ENCODE measurements at places on chromosomes 3 and 15.

- no peak for DNase-seq
Measured at GRCh38 chr15:68421798-68422402, 10.1 kb downstream of the ITGA11 start.

DNA sequence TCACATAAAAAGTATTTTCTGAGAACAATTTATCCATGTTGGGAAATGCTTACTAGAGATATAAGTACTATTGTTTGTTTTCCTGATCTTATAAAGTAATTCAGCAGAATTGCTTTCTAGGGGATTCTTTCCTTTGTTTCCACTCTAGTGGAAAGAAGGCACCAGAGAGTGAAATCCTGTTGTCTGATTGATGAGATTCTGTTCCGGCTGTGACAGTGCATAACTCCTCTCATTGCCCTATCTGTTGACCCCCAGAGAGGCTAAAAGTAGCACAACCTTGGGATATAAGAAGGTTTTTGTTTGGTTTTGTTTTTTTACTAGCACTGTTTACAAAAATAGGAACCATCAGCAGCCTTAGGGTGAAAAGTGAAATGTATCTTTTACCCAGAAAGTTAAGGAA lies 114.1 kb downstream of the ALCAM start:
- no peak for DNase-seq

- no peak for DNase-seq
Measured at GRCh38 chr15:42691308-42691707, 45.6 kb downstream of the CDAN1 start.

GRCh38 chr3:122916580-122916979 lies 111.0 kb downstream of the SEMA5B start:
- DNase-seq: no peak

DNA sequence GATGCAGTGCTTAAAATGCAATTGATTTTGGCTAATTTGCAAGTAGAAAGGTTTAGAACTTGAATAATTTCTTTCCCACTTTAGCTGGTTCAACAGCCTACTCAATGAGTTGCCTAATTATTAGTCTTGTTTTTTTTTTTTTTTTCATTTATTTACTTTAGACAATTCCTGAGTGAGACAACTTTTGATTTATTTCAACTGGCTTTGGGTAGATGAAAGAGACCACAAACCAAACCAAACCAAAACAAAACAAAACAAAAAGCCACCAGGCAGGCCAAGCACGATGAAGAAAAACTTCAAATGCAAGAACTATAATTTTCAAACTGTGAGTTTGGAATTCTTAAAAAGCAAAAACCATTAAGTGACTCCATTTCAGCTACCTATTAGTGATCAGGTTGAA lies 469.9 kb downstream of the GBE1 start:
- DNase-seq: no peak

- no peak for DNase-seq
Measured at GRCh38 chr3:127325629-127325961, 37.7 kb upstream of the PRR20G start.

DNA sequence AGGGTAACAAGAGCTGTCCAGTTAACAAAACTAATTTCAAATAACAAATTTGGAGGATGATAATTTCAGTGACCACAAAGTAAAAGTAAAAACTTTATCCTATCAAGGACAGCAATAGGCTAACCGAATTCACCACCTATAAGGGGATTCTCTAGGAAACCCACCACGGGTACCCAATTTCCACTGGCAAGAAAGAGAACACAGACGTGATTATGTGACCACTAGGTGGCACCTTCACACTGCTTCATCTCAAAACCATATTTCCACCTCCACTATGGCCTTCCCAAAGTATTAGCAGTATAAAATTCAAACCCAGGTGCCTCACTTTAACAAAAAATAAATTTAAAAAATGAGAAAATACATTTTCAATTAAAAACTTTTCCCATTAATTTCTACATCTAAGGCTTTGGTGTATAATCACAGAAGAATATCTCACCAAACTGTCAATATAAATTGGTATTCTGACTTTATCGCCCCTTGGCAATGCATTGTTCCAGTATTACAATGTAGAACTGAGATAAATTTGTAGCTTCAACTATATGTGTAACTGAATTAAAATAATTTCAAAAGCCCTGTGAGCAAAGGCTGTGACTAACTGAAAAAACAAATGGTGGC lies 96.5 kb downstream of the FSIP1 start:
- no peak for DNase-seq

- DNase-seq: no peak
Measured at GRCh38 chr15:50113187-50113505, 5.9 kb downstream of the ATP8B4 start.

DNA sequence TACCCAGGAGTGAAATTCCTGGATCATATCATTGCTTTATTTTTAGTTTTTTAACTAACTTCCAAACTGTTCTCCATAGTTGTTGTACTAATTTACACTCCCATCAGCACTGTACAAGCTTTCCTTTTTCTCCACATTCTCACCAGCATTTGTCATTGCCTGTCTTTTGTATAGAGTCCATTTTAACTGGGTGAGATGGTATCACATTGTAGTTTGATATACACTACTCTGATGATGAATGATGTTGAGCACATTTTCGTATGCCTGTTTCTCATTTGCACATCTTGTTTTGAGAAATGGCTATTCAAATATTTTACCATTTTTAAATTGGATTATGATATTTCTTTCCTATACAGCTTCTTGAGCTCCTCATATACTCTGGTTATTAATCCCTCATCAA lies 1586.6 kb downstream of the SI start:
- DNase-seq: no peak

DNA sequence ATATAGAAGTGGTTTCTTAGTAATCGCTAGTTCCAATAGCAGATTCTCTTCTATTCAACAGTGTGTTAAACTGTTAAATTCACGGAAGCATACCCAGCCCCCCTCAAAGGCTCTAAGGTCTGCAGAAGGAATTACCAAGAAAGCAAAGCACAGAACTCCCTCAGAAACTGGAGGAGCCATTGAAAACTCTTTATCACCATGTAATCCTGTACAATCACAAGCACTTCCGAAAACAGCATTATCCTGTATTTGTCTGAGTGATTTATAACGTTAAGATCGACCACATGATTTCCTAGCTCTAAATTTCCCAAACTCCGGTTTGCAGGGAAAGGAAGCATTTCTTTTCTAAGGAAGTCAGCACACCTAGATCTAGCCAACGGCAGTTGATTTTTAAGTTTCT lies 20.0 kb downstream of the MYO1E start:
- DNase-seq: no peak

GRCh38 chr3:9986230-9986725 lies 363 bp downstream of the EMC3 start:
- no peak for DNase-seq

GRCh38 chr3:132522353-132522752 lies 74.7 kb upstream of the ACKR4 start:
- no peak for DNase-seq

DNA sequence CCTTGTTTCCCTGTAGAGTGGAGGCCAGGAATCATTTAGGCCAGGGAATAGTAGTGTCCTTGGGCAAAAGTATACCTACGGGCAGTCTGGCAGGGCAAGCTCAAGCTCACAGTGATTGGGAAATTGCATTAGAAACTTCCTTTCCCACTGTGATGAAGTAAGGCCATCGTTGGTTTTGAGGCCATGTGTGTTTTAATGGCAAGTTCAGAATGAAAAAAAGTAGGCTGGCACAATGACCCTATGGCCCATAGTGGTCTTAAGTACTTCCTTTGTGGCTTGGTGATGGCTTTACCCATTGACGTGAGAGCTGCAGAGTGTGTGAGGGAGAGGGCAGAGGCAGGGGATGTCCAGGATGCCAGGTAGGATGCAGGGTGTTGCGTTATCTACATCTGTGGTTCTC lies 28.8 kb downstream of the LIMD1 start:
- DNase-seq: no peak

- DNase-seq: no peak
Measured at GRCh38 chr3:194147679-194148078, 11.7 kb downstream of the HES1 start.
